ENCODE measurements at places on chromosomes 2 and 18.

DNA sequence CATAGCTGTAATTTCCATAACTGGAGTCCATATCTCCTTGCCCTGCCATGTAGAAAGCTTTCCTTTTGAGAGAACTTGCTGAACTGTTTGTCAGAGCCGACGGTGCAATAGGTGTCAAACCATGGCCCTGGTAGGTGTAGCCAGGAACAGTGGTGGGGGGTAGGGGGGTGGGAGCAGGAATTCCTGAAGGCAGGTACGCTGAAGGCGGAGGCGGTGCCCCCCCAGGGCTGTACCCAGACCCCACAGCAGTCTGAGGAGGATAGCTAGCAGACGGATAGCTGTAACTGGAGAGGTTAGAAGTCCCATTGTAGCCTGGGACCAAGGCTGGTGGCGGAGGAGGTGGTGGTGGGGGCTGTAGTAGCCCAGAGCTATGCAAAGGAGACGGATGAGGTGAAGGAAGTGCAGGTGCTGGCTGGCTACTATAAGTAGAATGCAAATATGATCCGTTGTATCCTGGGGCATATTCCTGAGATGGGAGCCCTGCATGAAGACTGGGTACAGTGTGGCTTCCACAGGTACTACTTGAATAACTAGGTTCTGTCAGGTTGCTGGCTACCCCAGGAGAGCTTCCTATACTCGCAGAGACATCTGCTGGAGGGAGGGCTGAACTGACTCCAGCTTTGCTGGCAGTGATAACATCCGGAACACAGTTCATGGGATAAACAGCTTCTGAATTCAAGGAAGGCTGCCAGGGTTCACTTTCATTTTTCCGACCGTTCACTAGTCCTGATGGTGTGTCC lies 124.8 kb downstream of the FIGN start:
- DNase-seq: no peak

- DNase-seq: no peak
Measured at GRCh38 chr2:45836740-45837139, 185.3 kb downstream of the PRKCE start.

DNA sequence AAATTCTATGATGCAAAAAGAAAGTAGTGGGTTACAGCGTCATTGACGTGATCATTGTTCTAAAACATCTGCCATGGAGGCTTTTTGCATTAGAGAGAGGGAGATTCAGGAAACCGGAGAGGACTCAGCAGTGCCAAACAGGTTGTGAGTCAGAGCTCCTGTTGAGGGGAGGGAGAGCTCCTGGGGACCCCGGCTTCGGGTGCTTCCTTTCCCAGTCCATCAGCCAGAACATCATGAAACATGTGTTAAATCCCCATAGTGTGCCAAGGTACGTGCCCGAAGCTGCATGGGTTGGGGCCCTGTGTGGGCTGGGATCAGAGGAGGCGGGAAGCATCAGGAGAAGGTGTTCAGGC lies 791 bp upstream of the CYRIA start:
- DNase-seq: no peak

- no peak for DNase-seq
Measured at GRCh38 chr18:11512096-11513025, 97.0 kb upstream of the SLC35G4 start.

DNA sequence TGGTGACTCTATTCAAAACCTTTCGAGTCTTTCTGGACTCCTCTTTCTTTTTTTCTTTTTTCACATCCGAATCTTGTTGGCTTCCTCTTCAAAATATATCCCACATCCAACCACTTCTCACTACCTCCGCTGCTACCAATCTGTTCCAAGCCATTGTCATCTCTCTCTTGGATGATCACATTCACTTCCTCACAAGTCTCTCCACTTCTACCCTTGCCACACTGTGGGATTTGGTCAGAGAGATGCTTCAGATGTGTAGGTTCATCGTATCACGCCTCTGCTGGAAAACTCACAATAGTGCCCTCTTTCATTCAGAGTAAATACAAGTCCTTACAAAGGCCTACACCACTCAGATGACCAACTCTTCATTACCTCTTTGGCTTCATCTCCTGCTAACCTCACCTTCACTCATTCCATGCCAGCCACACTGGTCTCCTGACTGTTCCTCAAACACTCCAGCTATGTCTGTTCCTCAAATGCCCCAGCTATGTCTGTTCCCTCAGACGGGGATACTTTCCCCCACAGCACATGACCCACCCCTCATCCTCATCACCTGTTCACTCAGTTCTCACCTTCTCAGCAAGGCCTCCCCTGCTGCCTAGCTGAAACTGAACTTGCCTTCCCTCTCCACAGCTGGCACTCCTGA lies 67.2 kb upstream of the PELI1 start:
- no peak for DNase-seq

GRCh38 chr2:71507476-71507875 lies 54.1 kb downstream of the DYSF start:
- DNase-seq: no peak

DNA sequence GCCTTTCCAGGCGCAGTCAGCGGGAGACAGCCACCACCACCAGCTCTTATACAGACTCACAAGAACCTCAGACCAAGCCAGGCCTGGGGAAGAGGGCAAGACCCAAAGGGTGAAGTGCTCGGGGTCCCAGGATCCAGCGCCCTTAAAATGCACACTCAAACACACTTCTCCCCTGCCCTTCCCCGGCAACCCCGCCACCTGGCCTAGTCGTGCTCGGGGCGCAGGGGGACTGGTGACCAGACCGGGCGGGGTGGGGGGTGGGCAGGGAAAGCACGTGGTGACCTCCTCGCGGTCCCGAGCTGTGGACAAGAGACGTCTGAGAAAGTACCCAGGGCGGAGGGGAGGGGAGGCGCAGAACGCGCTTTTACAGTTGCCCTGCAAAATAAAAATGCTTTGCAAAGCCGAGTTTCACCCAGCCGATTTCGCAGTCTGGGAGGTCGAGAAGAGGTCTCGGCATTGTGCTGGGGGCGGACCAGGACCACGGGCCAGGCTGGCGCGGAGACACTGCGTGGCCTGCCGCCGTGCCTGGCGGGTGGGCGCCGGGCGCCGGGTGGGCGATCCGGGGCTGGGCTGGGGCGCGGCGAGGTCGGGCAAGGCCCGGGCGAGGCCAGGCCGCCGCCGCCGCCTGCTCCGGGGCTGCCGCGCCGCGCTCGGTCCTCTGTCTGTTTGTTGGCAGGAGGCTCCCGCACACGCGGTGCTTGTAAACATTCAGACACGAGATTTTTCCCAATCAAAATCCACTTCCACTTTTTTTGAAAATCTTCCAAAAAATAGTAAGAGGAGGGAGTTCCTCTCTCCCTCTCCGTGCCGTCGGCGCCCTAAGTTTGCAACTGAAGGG lies 2.0 kb downstream of the BCL11A start:
- no peak for DNase-seq

DNA sequence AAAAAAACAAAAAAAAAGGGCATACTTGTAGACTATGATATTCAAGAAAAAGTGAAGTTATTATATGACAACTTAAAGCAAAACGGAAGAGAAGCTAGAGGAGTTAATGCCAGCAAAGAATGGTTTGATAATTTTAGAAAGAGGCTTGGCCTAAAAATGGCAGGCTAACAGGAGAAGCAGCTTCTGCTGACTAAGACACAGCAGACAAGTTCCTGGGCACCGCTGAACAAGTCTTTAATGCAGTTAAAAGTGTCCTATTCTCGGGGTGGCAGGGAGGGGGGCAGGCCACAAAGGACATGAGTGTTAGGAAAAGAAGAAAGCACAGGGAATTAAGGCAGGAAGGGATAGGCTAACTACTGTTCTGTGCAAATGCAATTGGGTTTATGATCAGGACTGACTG lies 50.3 kb upstream of the GAREM2 start:
- no peak for DNase-seq

DNA sequence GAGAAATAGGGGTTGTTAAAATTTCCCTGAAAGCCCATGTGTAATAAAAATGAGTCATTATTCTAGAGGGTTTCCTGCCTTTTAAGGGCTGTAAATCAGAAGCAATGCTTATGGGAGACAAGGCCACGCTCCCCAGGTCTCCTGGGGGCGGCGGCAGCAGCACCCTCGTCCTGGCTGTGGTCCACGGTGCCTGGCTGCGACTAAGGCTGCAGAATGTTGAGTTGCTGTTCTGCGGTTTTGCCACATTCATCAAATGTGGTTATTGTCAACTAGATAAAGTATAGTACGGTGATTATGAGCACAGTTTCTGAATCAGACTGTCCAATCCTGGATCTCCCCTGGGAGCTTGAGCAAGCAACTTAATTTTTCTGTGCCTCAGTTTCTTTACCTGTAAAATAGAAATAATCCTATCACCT lies 11.9 kb upstream of the AGFG1 start:
- no peak for DNase-seq

DNA sequence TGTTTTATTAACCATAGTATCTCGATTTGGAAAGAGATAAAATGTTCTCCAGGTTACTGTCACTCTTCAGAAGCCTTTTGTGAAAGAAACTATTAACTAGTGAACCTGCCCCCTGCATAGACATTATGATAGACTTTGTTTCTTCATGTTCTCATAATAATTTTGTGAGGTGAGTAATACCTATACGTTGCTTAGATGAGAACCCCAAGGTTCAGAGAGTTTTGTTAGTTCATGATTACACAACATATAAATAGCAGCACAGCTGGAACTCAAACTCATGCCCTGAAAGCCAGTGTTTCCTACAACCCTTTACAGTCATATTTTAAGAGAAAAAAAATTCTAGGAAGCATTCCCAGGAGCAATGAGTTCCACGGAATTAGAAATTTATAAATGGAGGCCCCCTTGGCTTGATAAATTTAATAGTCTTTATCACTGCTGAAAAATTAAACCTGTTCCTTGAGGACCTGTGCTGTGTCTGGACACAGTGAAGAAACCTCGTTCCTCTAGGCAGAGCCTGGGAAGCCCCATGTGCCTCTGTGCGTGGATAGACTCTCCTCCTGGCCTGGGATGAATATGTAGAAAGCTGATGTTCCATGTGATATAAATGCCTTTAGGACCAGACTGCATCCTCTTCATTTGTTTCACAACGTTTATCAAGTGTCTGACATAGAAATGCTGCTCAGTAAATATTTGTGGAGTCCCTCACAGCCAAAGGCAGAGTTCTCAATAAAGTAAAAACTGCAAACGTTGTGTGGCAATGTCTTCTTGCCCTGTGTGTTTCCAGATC lies 1257.0 kb upstream of the GYPC start:
- DNase-seq: no peak

- no peak for DNase-seq
Measured at GRCh38 chr2:29218071-29218470, 102.9 kb downstream of the CLIP4 start.

DNA sequence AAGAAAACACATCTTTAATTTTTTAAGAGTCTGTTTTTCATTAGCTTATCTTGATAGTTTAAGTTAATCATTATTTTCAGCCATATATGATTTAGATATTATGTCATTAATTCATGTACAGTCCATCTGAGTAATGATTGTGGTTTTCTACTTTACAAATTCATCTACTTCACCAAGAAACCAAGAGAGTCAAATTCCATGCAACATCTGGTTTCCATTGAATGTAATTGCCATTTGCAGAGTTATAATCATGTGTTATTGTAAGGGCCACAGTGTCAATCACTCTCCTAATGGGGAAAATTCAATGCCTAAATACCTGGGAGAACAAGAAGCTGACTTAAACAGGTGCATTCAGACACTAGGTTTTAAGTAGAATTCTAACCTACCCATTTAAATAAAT lies 217.2 kb upstream of the OSR1 start:
- no peak for DNase-seq

DNA sequence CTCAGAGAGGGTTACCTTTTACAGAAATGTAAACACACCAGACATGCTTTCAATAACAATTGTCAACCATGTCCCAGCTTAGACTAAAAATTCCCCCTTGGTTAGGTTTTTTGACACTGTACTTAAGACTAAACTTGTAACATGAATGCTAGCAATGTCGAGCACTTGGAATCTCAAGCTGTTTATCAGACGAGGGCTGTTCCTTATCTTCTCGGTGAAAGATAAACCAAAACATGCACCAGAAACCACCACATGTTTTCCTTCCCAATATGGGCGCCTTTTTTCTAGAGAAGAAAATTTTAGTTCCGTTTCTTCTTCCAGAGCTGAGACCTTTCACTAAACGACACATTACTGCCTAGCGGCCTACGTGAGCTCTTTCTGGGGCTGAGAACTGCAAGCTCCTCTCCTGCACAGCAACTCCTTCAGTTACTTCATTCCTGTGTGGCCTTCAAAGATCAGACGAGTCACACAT lies 42.4 kb upstream of the ACKR3 start:
- no peak for DNase-seq

- no peak for DNase-seq
Measured at GRCh38 chr18:37671530-37671929, 105.9 kb upstream of the CELF4 start.

- DNase-seq: no peak
Measured at GRCh38 chr2:50547521-50547920, 484.4 kb downstream of the NRXN1 start.

- no peak for DNase-seq
Measured at GRCh38 chr2:237686659-237687136, 59.3 kb downstream of the LRRFIP1 start.

DNA sequence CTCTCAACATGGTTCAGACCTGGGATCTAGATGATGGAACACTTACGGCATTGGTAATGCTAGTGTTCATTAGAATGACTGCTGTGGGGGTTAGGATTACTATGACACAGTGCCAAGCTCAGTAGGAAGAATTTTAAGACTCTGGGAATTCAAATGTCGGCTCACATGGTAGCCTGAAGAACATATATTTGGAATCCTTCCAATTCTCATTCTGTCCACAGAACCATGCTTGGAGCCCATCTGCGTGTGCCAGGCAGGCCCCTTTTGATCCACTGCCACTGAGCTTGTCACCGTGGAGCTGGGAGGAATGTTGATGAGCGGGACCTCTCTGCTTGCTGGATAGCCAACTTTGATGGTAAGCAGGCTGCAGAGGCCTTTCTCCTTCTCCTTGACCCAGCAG lies 322.0 kb upstream of the SOX11 start:
- DNase-seq: no peak

DNA sequence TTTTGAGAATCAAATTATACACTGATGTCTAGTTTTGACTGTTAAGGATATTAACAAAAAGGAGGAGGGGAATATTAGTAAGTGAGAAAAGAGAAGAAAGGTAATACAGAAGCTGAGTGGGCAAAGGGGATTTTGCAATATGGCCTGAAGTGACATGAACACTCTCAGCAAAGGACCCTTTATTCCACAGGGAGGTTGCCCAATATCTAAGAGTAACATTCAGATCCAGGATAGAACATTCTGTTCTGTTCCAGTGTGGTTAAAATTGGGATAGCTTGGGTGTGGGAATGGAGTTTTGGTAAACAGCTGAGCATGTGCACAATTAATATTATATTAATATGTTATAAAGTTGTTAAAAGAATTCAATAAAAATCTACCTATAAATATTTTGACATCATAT lies 120.1 kb downstream of the ZNF385B start:
- no peak for DNase-seq

DNA sequence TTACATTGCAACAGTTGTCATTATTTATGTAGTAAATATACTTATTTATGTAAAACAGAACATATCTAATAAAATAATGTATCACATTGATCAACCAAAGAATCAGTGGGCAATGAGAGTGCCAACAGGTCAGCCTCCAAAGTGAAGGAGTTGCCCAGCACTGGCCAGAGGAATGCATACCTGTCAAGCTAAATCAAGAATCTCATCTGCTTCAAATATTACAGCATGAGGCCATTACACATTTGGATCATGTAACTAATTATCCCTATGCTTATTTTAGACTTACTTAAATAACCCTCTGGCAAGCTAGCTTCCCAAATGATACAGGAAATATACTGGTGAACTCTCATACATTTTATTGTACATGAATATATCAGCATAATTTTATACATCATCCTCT lies 1211.7 kb upstream of the ACVR2A start:
- no peak for DNase-seq
